Left ventricle myocardium inferior (tissue), 1 donor: ENCODE measurements at places on chromosomes 5 and 9. TPM values are rescaled to one million over a fixed set of nuclear protein-coding genes. Genes with fewer than 3 reads are reported as not detected.

Gene NEUROG1
- total RNA-seq: not detected

Gene ACSL6
- total RNA-seq: 2.7 TPM

Gene PKD2L2
- 0.16 TPM for total RNA-seq

Gene TICAM2
- total RNA-seq: 2.3 TPM

Gene TMEM215
- total RNA-seq: not detected

Gene SLC27A6
- total RNA-seq: 61.1 TPM

Gene HTR1A
- total RNA-seq: not detected

Gene SLC4A9
- 0.44 TPM for total RNA-seq

DNA sequence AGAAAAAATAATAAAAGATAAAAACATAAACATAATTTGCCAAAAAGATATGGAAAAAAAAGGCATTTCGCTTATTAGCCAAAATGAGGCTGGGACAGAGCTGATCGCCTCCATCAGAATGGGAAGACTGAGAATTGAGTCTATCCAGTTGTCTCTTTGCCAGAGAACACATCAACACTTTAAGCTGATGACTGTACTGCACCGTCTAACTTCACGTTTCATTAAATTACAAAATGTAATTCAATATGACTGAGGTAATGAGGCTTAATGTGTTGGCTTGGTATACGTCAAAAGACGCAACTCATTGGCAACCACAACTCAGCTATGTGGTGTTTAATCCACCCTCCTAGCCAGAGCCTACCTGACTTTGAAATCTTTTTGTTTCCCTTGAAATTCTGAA is 462.7 kb upstream of the CD180 start:
- no peak for DNase-seq

DNA sequence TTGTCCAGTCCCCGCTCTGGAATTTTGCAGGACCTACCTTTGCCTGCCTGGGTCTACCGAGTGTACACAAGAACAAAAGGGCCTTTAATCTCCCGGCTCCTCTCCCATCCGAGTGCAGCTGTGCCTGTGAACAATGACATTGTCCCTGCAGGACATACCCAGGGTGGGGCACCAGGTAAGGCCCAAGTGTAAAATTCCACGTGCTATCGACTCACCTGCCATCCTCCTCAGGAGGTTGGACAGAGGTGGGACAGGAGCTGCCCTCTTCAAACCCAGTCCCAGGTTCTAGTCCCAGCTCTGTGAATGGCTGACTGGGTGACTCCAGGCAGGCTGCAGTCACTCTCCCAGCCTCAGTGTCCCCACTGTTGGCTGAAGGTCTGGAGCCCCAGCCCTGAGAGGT is 159.6 kb upstream of the ALDH1B1 start:
- DNase-seq: no peak

DNA sequence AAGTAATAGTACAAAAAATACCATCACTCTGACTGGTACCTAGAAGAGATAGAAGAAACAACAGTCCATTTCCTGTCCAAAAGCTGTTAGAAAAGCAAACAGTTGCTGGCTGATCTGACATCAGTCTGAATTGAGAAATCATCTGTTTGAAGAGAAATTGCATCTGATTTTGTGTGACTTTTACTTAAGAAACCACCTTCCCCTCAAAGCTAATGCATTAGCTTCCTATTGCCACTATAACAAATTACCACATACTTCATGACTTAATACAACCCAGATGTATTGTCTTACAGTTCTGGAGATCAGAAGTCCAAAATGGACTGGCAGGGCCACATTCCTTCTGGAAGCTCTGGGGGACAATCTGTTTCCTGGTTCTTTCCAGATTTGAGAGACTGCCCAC is 385.9 kb upstream of the TLE4 start:
- DNase-seq: no peak

DNA sequence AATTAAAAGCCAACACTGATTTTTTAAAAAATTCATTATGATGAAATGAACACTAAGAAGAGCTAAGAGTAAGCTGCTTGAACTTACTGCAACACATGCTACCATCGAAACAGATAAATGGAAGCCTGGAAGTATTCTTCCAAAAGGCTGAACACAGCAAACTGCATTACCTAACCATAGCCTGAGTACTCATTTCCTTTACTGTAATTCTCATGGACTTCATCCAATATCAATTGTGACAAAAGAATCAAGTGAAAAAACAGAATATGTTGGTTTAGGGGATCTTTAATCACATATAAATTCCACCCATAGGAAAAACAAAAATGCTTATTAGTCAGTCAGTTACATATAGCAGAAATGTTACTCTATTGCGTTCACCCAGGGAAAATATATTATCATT is 68.5 kb downstream of the DROSHA start:
- no peak for DNase-seq

DNA sequence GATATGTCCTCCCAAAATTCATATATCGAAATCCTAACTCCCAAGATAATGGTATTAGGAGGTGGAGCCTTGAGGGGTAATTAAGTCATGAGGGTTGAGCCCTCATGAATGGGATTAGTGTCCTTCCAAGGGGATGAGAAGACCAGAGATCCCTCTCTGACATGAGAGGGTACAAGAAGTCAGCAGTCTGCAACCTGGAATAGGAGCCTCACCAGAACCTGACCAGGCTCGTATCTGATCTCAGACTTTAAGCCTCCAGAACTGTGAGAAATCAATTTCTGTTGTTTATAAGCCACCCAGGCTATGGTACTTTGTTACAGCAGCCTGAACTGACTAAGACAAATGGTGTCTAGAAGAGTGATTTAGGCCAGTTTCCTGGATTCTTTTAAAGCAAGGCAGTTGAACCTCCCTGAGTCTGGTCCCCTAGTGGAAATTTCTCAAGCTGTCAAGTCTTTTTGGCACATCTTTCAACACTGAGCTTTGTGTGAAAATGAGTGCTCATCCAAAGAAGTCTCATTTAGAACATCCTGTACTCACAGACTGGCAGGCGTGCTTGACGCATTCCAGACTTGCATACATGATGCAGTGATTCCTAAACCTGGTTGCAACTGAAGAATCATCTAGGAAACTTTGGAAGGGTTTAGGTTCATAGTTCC is 254.8 kb upstream of the PPP1R2B start:
- peak; percentile 66 for DNase-seq

DNA sequence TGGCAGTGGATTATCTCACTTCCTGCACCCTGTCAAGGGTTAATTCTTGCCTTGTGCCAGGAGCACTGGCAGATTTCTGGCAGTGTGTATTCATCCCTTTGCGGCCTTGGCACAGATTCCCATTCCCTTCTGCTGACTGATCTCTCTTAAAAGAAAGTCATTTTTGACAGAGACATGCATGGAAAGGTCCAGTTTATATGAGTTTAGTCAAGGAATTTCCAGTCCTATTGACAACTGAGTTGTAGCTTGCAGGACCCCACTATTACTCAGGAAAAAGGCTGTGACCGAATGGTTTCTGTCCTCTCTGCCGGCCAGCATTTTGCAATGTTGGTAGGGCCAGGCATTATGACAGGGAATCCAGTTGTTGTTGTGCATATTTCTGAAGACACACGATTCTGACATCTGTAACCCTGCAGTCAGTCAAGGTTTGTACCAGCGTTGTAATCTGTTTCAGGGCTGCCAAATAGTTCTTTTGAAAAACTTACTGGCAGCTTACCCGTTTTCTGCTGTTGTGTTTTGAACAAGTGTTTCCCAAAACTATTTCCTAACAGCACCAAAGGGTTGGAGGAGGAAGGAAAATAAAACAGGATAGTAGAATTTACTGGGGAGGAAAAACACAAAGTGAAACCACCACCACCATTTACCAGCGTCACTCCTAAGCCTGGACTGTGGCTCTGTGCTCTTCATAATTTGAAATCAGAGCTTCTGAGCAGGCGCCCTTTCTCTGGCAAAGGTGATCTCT is 243.4 kb upstream of the KLF4 start:
- DNase-seq: no peak

DNA sequence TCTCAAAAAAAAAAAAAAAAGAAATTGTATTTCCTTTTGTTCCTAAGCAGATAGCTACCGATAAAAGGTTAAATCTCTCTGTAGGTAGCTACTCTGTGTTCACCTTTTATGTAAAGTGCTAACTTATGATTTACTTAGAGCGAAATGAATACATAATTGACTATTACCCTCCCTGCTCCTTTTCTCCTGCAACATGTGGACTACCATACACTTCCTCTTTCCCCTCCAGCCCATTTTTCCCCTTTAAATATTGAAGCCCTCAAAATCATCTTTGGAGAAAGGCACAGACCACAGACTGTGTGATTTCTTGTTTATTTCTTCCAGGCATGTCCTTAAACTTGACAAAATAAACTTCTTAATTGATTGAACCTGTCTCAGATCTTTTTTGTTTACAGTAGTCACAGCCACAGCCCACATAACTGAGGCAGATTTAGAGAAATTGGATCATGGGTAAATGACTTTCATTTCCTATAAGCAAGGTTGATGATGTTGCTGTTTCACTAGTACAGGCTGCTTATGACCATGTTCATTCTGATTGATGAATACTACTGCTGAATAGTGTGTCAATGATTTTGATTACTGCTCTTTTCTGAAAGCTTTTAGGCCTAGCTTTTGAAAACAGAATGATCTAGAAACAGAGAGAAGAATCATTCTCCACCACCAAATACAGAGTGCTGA is 59.2 kb downstream of the PHAX start:
- DNase-seq: no peak

DNA sequence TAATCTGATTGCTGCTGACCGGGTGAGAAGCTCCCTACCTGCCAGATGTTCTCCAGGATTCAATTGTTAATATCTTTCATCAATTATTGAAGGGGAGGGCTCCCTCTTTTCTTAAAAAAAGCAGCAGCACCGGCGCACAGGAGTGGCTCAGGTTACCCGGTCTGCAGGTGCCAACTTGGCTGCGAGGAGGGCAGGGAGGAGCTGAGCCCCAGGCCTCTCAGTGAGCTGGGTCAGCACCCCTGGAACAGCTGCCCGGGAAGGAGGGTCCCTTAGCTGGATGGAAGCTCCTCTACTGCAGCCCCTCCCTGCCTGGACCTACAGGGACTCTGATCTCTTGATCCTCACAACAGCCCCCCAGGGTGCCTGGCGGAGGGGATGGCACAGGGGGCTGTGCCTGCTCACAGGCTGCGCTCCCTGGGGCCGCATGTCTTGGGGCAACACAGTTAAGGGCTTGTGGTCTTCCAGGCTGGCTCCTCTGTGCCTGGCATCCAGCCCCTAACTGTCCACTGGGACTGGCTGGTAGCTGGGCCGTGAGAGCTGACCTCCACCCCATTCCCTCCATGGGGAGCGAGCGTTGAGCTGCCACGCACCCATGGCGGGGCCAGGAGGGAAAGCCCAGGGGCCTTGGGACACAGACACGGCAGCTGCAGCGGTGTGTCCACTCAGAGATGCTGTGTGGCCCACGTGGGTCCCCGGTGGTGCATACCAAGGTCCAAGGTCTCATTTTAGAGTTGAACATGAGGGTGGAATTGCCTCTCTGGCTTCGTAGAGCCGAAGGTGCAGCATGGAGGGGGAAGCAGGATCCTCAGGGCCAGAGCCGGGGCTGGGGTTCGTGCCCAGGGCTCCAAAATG is 28.6 kb upstream of the TMEM250 start:
- DNase-seq: no peak

DNA sequence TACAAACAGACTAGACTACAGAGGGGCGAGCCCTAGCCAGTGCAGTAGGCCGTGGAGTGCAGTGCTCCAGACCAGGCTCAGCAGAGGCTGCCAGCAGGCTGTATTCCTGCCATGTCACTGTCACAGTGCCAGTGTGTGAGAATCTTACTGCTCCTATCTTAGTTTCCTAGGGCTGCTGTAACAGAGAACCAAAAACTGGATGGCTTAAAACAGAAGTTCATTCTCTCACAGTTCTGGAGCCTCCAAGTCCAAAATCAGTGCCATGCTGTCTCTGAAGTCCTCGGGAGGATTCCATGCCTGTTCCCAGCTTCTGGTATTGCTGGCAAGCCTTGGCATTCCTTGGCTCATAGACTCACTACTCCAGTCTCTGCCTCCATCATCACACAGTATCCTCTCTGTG is 75.0 kb upstream of the SAP30L start:
- DNase-seq: peak; percentile 46

DNA sequence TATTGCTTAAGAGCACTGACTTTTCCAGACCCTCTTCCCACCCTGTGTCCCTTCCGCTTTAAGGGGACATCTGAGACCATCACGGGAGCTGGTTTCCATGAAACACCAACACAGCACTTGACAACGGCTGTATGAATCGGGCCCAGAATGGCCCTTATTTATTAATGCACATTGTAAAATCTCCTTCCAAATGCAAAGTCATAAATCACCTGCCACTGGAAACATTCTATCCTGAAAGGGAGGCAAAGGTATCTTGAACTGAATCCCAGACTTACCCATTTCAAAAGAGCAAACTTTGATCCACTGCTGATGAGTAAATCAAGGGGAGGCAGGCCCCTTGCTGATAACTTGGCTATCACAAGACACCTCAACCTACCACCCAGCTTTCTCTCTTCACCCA is 37.4 kb downstream of the SHB start:
- no peak for DNase-seq

- DNase-seq: no peak
Measured at GRCh38 chr5:118956727-118957126, 31.6 kb downstream of the DTWD2 start.

DNA sequence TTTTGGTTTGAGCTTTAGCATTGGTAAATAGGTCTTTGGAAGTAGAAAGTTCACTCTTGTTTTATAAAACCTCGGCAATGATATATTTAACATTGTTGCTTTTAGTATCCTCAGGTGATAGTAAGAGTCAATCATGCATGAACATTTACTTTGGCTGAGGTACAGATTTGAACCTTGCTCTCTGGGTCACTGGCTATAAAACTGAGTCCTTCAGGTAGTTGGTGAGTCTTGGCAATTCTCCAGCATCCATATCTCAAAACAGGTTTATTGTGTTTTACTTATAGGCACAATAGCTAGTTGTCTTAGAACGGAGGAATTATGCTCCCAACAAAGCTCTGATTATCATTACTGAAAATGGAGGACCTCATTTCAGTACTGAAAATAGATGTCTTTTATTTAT is 75.1 kb downstream of the MAT2B start:
- no peak for DNase-seq

DNA sequence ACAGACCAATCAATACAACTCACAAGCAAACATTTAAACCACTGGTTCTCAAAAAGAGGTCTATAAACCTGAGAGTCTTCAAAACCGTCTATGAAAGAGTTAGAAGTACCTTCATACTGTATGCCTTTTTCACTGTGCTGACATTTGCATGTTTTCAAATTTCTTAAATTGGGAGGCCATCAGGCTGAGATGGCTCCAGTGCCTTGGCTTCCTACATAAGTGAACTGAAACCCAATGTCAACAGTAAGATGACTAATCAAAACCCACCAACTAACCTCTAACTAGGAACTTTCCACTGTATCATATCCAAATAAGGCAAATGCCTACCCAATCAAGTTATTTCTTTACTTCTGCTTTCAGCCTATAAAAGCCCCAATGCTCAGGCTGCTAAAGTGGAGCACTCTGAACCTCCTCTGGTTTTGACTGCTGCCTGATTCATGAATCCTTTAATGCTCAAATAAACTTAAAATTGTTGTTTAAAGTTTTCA is 35.1 kb downstream of the FAM13B start:
- DNase-seq: no peak

GRCh38 chr5:154202379-154203260 is 12.1 kb downstream of the GALNT10 start:
- DNase-seq: no peak

GRCh38 chr5:173963867-173964441 is 25.0 kb upstream of the C5orf47 start:
- no peak for DNase-seq

- DNase-seq: no peak
Measured at GRCh38 chr5:107532916-107533315, 137.8 kb downstream of the EFNA5 start.
